Aortic smooth muscle cell (primary cell): ENCODE measurements at places on chromosomes 7 and 10. TPM values are rescaled to one million over a fixed set of nuclear protein-coding genes. Genes with fewer than 3 reads are reported as not detected.

LIPJ gene
- total RNA-seq, result under 0.01 TPM in 1 of 2 replicates, not detected in the other

CYP3A5 gene
- not detected in 2 replicates for total RNA-seq

PRLHR gene
- total RNA-seq, result not detected in 2 replicates

SOSTDC1 gene
- total RNA-seq, result 0.81 TPM in 1 of 2 replicates, not detected in the other

SEMA3E gene
- 0.06 and 0.13 TPM in 2 replicates for total RNA-seq

DYNC1I1 gene
- 3.2 and 3.5 TPM in 2 replicates for total RNA-seq

CHST15 gene
- 4.4 and 14.4 TPM in 2 replicates for total RNA-seq

TMEM236 gene
- 0.06 TPM in 1 of 2 replicates, not detected in the other for total RNA-seq
